T47D (cell line): ENCODE measurements at places on chromosomes 6 and 20.

- DNase-seq, result no peak
Measured at GRCh38 chr6:3568396-3569082, 111.7 kb upstream of the SLC22A23 start.

DNA sequence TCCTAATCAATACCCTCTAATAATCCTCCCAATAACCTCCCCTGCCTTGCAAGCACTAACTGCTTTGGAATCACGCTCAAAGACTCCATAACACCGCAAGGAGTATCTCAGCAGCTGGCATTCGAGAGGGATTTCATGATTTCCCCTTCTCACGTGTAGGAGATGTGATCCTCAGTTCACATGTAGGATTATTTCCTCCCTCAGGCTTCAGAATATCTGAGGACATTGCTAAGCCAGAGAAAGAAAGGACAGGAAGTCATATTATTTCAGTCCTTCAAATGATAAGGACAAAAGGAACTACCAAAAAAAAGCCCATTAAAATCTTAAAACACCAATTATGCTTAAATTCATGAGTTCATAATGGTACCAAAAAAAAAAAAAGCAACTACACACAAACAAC is 122.9 kb downstream of the NFATC2 start:
- DNase-seq, result no peak

DNA sequence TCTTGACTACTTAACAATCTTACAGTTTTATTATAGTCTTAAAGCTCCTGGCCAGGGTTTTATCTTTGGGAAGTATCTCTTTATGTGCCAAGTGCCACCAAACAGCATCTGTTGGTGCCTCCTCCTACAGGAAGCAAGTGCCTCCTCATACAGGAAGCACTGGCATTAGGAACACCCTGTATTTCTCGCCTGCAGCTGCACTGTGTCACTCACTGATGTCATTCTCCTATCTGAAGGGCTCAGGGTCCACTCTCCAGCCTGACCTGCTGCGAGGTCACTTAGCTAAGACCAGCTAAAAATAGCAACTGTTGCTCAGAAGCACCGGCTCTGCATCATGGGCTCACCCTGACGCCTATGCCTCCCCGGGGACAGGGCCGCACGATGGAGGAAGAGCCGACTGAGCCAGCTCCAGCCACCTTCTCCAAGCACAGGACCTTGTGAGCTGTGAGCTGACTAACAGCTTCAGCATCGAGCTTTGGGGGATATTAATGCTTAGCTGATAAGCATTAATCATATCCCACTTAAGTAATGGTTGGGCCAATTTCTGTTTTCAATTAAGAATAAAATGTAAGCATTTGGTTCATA is 66.3 kb upstream of the CD93 start:
- no peak for DNase-seq

GRCh38 chr6:170037541-170038250 is 253.2 kb downstream of the DLL1 start:
- DNase-seq, result no peak

DNA sequence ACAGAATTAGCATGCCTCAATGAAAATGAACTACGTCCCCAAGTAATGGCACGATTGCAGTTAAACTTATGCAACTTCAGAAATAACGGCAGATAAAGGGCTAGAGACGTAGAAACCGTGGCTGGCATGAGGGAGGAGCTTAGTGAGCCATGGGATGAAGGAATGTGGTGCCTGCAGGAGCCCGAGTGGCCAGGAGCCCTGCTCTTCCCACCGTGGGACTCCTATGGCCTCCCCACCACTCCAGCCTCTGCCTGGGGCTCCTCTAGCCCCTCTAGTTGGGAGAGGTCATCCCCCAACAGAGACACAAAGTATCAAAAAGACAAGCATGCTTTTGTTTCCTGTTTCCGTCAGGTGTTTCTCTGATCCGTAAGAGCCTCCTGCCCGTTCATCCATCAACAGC is 75.1 kb upstream of the BHLHE23 start:
- no peak for DNase-seq

DNA sequence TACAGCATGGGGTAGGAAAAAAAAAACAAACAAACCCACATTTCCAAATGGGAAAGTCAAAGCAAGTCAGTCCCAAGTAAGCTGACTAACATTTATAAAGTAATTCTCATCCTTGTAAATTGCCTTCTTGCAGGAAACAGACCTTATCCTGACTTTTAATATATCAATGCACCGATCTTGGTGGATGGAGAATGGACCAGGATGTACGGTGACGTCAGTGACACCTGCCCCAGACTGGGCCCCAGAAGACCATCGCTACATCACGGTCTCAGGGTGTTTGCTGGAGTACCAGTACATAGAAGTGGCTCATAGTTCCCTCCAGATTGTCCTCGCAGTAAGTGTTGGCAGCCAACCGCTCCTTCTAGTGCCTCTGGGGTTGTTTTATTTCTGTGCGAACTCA is 304.2 kb upstream of the RNF217 start:
- DNase-seq, result no peak

- DNase-seq, result no peak
Measured at GRCh38 chr6:111800821-111801220, 72.4 kb downstream of the FYN start.

GRCh38 chr6:112879920-112880413 is 532.8 kb downstream of the RFPL4B start:
- DNase-seq, result no peak

GRCh38 chr6:156881687-156882629 is 104.8 kb downstream of the ARID1B start:
- no peak for DNase-seq

- DNase-seq, result no peak
Measured at GRCh38 chr6:105215506-105215905, 35.7 kb upstream of the POPDC3 start.

GRCh38 chr6:131116755-131117360 is 18.4 kb upstream of the AKAP7 start:
- peak; percentile 66 for DNase-seq

GRCh38 chr6:89997456-89998445 is 103.5 kb downstream of the GJA10 start:
- DNase-seq, result no peak

- peak; percentile 81 for DNase-seq
Measured at GRCh38 chr6:108947114-108947854, 99.1 kb downstream of the ARMC2 start.

DNA sequence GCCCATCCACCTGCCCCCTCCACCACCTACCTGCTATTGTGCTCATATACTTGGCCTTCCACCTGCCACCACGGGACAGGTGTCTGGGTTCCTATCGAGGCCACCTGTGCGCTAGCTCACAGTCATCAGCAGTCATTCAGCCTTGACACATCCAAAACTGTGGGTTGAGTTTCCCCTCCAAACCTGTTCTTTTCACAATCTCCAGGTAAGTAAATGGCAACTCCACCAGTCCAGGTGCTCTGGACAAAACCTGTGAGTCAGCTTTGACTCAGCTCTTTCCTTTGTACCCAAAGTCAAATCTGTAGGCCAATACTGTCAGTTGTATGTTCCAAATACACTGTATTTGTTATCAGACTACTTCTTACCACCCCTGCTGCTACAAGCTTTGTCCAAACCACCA is 52.6 kb downstream of the SPTLC3 start:
- no peak for DNase-seq

- DNase-seq, result no peak
Measured at GRCh38 chr20:50873585-50873984, 57.7 kb downstream of the ADNP start.

- no peak for DNase-seq
Measured at GRCh38 chr6:142845143-142845571, 99.8 kb downstream of the HIVEP2 start.

DNA sequence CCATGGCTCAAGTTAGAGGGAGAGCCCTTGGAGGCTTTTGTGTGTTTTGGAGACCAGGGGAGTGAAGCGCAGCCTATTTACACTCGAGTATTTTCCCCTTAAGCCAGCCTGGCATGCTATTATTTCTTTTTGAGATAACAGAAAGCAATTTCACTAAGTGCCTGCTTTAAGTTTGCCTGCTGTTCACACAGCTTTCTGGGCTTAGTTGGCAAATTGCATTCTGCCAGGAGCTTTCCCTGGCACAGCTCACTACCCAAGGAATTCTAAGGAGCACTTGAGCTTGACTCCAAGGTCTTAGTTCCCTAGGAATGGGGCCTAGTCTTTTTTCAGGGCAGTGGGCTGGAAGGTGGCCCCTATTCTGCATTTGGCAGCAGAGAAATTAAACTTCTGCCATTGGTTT is 19.0 kb upstream of the ASXL1 start:
- no peak for DNase-seq

DNA sequence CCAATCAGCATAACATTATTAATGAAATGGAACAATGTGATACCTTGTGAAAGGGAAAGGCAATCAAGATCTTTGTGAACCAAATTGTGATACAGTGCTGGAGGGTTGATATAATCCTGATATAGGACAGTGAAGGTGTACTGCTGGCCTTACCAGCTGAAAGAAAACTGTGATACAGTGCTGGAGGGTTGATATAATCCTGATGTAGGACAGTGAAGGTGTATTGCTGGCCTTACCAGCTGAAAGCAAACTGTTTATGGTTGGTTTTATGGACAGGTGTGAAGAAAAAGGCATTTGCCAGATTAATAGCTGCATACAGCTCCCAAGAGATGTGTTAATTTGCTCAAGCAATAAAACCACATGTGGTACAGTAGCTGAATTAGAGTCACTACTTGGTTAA is 73.9 kb downstream of the MRAP2 start:
- DNase-seq, result no peak

DNA sequence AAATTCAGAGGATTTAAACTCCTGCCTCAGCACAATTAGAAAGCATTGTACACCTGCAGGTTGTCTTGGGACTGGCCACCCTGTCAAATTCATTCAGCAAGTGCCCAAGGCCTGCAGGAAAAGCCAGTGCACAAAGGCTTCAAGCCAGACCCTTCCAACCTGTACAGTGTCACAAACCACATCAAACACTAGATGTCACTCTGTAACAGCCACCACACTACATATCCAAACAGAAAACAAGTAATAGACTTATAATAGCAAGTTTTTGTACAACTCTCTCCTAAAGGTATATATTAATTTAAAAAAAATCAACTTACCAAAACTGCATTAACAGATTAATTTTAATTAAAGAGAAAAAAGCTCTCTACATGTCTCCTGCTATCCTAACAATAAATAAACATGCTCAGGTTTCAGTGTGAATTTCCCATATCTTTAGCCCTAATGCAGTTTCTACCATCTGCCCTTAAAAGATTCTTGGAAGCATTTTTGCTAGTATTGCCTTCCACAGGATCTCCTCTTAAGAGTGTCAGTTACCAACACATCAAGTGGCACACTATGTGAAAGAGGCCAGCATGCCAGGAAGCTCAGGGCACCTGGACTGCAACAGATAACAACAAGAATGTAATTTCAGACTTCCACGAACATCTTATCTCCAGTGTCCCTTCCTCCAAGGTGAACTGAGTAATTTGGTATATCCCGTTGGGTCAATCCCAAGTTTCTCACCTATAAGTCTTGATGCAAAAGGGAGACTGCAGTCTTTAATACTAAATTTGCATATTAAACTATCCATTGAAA is 47.5 kb downstream of the RALGAPA2 start:
- peak; percentile 70 for DNase-seq

- DNase-seq, result no peak
Measured at GRCh38 chr20:10239954-10240353, 21.3 kb downstream of the SNAP25 start.

GRCh38 chr6:75458895-75459294 is 34.7 kb downstream of the FILIP1 start:
- no peak for DNase-seq

DNA sequence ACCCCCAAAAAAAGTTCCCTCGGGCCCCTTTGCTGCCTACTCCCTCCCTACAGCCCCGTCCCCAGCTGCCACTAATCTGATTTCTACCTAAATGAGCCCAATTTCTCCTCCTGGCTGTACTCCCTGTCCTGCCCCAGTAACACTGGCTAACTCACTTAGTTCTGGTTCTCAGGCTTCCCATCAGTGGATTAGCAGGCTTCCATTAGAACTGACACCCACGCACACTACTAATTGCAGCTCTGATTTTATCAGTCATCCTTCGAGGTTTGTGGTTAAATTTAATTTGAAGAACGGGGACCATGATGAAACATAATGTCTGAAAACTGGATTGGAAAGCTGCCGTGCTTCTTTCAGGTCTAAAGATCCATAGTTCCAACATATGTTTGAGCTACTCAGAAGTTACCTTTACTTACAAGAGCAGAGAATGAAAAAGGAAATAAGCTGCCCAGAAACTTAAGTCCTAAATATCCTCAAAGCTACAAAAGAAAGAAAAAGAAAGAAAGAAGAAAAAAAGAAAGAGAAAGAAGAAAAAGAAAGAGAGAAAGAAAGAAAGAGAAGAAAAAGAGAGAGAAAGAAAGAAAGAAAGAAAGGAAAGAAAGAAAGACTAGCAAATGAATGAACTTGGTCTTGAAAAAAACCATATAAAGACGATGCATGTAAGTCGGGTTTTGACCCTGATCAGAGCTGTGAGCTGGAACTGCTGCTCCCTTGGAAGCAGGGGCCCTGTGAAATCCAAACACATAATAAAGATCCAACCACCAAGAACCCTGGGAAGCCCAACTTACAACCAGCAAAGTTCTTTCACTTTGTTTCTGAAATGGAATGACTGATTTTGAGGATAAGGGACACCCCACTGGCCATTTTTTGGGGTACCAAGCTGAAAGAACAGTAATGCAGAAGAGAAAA is 51.7 kb downstream of the CNKSR3 start:
- DNase-seq, result no peak

DNA sequence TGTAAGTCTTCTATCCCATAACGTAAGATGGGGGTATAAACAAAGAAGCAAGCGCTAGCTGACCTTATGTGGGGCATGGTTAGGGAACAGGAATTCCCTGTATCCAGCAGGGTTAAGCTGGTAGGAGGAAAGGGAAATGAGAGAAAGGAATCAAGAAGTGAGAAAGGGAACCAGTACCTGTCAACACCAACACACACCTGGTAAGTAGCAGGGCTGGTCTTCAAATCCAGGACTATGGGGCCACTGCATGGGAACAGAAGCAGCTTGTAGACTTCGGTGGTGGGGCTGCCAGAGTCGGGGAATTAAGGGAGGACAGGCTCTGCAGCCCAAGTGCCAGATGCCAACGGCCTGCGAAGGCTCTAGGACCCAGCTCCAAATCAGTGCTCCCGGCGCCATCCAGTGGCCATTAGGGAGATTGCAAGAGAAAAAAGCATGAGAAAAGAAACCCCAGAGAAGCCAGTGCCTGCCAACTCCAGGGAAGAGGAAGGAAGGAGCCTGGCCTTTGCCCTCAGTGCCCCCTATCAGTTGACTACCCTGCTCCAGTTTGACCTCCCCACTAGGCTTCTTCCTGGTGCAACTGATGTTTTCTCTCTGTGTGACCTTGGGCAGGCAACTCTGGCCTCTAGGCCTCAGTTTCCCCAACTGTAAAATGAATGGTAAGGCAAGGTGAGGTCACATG is 15.8 kb upstream of the RBPJL start:
- peak; percentile 90 for DNase-seq
